ENCODE measurements at places on chromosomes 6 and 20. TPM values are rescaled to one million over a fixed set of nuclear protein-coding genes. Genes with fewer than 3 reads are reported as not detected.

- no peak for DNase-seq
These were observed 60.2 kb downstream of the TCP11 start for GRCh38 chr6:35080821-35081425.

The PRPH2 gene
- 2.0 TPM for total RNA-seq

The BCL2L1 gene
- 46.1 TPM for total RNA-seq

GRCh38 chr6:144653885-144654505, 368.9 kb downstream of the UTRN start:
- DNase-seq: no peak

GRCh38 chr6:39193201-39193791, 36.0 kb downstream of the KCNK5 start:
- no peak for DNase-seq

The PHACTR1 gene
- 4.1 TPM for total RNA-seq

- DNase-seq: no peak
These were observed 11.0 kb downstream of the E2F3 start for GRCh38 chr6:20412682-20413073.

The SRMS gene
- total RNA-seq: not detected

GRCh38 chr6:11058406-11058805, 14.3 kb upstream of the ELOVL2 start:
- no peak for DNase-seq

The LBP gene
- 0.05 TPM for total RNA-seq

Data from dermis blood vessel endothelial cell (primary cell).